ENCODE measurements at places on chromosomes 6 and 20.

DNA sequence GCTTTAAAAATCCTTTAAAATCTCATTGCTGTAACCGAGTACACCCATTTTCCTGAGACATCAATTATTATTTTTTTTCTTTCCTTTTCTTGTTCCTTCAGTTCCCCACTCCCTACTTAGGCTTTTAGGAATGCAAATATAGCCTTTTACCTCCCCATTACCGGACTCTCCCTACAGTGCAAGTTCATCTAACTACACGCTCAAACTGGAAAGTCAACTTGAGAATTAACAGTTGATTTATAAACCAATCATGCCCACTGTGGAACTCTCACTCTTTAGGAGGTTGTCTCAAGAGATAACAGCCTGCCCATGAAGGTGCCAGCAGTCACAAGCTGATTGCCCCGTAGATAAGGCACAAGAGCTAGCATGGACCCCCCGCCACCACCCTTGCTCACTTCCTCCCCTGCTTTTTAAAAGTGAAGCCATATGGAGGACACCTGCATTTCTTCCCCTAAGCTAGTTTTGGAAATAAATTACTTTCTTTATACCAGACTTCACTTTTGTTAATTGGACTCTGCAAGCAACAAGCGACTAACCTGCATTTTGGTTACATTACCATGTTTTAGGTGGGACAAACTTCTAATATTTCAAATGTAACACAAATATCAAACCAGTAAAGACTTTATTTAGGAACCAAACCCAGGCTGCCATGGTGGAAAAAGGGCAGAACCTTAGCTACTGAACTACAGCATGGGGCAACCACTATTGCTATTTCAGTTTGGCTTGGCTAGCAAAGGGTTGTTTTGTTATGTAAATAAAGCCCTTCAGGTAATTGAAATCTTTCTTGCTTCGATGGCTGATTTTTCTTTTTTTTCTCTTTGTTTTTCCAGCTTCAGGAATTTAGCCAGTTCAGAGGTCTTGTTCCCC lies 34.9 kb downstream of the UBD start:
- no peak for DNase-seq

DNA sequence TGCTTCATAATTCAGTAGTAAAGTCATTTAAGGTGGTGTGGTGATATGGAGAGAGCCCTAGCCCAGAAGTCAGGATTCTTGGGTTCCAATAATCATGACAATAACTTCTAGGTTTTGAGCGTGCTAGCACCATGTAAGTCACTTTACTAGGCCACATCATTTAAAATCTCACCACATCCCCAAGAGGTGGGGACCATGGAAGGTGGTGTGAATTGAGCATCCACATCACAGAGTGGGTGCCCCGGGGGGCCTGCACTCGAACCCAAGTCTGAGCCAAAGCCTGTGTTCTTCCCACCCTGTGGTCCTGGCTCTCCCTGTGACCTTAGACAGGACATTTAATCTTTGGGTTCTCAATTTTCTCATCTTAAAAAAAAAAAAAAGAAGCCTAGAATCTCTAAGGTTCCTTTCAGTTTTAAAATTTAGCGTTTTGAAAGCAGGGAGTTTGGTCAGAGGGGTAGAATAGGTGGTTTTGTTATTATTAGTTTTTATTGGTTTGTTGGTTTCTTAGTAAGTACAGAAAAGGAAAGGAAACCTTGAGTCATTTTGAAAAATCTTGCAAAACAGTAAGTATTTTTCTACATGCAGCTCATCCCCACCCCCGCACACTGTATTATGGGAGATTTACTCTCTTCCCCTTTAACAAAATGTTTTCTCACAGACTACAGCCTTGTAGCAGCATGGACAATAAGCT lies 26.4 kb downstream of the ARMC2 start:
- DNase-seq, result peak; percentile 26

- DNase-seq, result no peak
Observed at GRCh38 chr20:19602675-19603375, 155.2 kb upstream of the RIN2 start.

DNA sequence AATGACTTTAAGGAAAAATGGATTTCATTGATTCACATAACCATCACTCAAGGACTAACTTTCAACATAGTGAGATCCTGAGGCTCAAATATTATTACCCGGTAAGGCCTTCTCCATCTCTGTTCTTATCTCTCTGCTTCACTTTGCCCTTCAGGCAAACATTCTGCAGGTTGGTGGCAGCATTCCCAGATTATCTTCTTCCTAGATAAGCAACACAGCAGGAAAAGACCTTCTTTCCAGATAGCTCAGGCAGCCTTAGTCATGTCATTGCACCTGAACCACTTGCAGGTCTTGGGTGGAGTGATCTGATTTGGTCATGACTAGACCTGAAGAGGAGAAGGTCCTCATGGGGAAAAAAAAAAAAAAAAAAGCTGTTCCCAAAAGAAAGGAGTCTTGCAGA lies 5.3 kb upstream of the HIVEP2 start:
- DNase-seq, result no peak

DNA sequence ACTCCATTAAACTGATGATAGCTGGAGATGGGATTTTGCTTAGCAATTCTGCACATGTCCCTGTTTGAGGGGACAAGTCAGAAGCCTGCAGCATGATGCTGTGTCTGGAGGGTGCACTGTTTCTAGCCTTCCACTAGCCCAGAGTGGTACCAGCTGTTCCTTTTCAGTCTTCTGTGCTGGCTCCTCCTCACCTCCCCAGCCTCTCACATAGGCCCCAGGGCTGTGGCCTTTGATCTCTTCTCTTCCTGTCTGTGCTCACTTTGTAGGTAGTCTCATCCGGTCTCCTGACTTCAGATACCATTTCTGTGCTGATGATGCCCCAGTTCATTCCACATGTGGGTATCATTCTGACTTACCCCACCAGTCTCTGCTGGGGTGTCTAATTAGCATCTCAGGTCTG lies 126.3 kb downstream of the HIVEP1 start:
- DNase-seq, result no peak

DNA sequence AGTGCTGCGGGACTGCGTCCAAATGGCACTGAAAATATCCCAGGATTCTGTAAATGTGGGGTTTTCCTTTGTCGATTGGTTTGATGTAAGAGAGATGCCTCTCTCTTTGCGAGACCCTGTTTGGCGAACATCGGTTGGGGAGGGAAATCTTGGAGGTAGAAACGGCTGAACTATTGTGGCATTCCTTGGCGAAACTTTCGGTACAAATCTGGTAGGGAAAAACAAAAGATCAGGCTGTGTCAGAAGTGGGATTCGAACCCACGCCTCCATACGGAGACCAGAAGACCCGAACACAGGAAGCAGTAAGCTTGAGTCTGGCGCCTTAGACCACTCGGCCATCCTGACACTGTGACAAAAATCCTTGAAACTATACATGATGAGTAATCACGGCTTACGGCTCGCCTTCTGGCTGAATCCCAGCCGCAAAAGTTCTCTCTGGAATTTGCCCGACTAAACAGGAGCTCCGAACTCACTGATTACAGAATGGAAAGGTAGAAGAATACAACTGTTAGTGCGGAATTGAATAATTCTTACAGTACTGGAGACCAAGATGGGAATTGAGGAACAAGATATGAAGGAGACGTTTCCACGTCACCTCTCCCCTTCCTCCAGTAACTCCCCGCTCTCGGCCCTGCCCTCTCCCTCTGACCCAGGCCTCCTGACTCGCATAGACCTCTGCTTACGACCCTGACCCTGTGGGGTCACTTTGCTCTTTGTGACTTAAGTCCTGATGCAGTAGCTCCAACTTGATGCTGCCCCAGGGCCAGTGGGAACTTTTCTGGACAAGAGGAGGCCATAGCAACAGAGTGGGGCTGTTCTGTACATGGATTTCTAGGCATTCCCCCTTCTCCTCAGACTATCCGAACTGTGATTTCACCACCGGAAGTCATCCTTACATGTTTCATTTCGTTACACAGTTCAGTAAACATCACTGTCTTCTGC lies 132.8 kb upstream of the ZNF184 start:
- no peak for DNase-seq

- DNase-seq, result no peak
Observed at GRCh38 chr20:23407781-23408464, 13.4 kb downstream of the NAPB start.

DNA sequence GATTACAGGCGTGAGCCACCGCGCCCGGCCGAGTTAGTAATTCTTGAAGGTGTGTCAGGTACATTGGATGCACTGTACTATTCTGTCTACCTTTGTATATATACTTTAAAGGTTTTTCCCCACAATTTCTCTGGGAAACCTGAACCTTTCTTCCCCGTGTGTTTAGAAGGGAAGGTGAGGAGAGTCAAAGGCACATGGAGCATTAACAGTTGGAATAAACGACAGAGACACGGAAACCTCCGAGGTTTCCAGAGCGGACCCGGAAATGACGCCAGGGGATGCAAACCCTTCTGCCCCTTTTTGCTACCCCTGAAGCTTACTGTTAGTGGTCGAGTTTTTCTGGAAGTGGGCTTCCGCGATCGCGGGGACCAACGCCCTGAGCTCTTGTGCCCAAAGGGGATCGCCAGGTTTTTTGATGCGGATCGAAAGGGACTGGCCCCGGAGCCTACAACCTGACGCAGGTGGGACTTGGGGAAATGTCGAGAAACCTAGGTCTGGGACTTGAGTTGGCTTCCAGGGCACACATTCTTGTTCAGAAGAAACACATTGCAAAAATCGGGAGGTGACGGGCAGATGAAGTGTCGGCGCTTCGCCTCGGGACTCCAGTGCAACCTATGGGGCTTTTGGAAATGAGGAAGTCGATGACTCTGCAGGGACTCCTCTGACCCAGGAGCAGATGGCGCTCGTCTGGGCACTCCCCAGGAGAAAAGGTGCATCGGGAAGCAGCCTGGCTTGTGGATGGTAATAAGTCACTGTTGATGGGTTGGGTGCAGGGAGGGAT lies 218.2 kb downstream of the OR2B2 start:
- DNase-seq, result peak; percentile 25

DNA sequence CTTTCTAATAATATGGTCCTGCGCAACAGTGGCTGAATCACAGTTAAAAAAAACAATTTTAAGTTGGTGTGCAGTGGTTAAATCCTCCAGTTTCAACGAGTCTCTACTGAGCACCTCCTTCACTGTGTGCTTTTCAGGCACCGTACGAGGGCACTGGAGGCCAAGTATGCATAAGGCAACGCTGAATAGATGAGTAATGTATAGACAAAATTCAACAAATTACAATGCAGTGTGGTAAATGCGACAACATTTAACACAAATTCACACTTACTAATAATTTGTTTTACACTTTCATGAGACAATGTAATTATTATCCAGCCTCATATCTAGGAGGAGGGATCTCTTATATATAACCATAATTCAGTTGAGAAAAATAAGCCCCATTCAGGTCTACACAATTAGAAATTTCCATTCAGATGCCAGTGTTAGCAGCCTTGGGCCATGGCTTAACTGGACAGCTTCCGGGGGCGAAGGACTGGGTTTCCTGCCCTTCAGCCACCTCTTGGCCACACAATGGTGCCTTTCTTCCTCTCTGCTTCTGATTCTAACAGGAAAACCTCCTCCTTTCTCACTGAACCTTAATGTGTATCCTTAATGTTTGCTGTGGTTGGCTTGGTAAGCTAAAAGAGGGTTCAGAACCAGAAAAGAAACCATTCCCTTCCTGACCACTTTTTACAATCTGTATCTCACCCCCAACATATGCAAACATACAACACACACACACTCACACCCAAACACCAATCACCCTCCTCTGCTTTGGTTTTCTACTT lies 51.9 kb downstream of the B4GALT5 start:
- DNase-seq, result no peak
